IPS DF 19.7 (cell line): ENCODE measurements at places on chromosomes 6 and 20.
A peak's percentile ranks its signal among the peaks of the same experiment; 100 is the strongest.

- no peak for DNase-seq
Measured at GRCh38 chr6:30311671-30312070, 15.1 kb upstream of the TRIM39 start.

GRCh38 chr20:22863826-22864225, 171.3 kb upstream of the SSTR4 start:
- no peak for DNase-seq

DNA sequence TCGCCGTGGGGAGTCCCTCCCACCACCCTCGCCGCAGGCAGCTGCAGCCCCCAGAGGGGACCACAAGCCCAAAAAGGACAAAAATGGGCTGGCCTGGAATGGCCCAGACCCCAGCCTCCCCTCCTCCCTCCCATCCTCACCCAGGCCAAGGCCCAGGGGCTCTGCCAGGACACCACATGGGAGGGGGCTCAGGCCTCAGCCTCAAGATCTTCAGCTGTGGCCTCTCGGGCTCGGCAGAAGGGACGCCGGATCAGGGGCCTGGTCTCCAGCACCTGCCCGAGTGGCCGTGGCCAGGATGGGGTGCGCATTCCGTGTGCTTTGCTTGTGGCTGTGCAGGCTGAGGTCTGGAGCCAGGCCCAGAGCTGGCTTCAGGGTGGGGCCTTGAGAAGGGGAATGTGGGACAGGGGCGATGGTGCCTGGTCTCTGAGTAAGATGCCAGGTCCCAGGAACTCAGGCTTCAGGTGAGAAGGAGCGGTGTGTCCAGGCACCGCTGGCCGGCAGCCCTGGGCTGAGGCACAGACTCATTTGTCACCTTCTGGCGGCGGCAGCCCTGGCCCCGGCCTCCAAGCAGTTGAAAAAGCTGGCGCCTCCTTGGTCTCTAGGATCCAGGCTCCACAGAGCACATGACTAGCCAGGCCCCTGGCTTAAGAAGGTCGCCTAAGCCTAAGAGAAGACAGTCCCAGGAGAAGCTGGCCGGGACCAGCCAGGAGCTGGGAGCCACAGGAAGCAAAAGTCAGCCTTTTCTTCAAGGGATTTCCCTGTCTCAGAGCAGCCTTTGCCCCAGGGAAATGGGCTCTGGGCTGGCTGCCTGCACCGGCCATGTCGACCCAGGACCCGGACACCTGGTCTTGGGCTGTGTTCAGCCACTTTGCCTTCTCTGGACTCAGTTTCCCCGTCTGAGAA, 35.2 kb upstream of the MRGBP start:
- no peak for DNase-seq

DNA sequence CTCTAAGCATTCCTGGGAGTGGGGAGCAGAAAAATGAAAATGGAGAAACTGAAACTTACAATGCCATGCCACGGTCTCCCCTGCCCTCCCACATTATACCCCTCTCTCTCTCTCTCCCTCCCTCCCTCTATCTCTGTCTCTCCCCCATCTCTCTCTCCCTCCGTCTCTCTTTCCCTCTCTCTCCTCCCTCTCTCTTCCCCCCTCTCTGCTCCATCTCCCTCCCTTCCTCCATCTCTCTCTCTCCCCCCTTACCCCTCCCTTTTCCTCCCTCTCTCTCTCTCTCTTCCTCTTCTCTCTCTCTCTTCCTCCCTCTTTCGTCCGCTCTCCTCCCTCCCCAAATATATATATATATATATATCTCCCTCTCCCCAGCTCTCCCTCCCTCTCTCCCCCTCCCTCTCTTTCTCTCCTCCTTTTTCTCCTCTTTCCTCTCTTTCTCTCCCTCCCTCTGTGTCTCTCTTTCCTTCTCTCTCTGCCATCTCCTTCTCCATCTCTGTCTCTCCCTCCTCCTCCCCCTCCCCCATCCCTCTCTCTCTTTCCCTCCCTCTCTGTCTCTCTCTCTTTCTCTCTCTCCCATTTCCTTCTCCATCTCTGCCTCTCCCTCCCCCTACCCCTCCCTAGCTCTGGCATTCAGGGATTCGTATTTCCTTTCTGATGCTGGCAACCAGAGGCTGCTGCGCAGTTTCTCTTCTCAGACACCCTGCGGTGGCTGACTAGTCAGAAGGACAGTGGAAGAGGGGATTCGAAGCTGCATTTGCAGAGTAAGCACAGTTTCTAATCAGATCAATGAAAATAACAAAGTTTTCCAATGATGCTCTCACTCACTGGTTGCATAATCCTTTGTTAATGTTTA, 13.9 kb upstream of the VAPB start:
- peak; percentile 77 for DNase-seq

DNA sequence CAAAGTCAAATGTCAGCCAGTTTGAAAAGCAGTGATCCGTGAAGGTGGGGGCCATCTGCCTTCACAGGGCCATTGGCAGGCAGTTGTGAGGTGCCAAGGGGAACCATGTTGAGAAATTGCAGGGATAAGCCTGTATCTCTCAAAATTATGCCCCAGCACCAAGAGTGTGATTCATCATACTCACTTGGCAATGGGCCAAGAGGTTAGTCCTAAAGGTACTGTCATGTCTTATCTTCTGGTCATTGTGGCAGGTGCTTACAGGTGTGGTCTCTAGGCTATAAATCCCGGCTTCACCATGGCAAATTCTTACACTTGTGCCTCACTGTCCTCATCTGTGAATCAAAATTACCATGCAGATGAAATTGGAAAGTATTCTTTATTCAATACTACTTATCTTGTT, 150.7 kb upstream of the LAMP5 start:
- no peak for DNase-seq

- DNase-seq, result no peak
Measured at GRCh38 chr6:149754548-149754947, 5.0 kb downstream of the PCMT1 start.

GRCh38 chr6:44223319-44224028, at the start of gene SLC29A1:
Gene SLC29A1, plus strand, starts transcription at chr6:44223595. Its CDS starts 3,719 bp downstream, at chr6:44227314.
- DNase-seq, result no peak

DNA sequence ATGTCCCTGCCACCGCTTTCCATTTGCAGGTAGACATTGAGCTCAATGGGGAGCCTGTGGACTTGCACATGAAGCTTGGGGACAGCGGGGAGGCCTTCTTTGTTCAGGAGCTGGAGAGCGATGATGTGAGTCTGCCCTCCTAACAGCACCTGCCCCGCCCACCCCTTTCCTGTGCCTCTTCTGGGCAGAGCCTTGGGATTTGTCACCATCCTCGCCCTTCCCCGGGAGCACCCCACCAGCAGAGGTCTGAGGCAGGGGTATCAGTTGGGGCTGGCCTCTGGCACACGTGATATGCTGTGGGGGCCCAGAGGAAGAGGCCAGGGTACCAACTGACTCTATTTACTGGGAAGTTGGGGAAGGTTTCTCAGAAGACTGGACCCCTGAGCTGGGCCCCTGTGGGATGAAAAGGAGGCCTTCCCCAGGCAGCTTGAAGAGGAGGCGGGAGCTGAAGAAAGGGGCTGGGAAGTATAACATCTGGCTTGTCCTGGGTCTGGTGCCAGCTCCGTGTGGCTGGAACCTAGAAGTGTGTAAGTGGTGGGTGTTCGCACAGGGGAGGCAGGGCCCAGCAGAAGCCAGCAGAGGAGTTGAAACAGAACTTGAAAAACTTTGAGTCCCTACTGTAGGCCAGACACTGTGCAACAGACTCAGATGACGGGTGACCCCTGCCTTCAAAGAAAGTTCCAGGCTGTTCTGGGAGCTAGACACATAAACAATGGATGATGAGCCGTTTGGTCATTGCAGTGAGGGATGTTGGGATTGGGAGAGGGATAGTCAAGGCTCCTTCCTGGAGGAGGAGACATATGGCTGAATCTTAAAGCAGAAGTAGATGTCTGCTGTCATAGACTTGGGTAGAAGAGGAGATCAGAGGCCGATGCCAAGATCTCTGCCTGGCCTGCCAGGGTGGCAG, 7.2 kb downstream of the LPIN3 start:
- no peak for DNase-seq

GRCh38 chr6:137020776-137021175, 24.0 kb downstream of the IL20RA start:
- DNase-seq, result no peak

- DNase-seq, result no peak
Measured at GRCh38 chr20:48381353-48382120, 446.3 kb downstream of the PREX1 start.

DNA sequence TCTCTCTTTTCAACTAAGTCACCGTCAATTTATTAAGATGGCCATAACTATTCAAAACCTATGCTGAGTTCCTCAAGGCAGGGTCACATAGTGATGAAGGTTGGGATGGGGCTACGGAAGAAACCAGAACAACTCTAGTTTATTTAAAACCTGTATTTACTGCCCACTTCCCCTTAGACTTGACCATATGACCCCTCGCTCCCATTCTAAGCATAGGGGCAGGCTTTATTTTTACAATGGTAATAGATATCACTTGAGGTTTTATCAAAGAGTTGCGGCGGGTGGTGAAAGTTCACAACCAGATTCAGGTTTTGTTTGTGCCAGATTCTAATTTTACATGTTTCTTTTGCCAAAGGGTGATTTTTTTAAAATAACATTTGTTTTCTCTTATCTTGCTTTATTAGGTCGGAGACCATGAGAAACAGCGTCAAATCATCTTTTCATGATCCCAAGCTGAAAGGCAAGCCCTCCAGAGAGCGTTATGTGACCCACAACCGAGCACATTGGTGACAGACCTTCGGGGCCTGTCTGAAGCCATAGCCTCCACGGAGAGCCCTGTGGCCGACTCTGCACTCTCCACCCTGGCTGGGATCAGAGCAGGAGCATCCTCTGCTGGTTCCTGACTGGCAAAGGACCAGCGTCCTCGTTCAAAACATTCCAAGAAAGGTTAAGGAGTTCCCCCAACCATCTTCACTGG, 5.5 kb downstream of the EDN1 start:
- no peak for DNase-seq

DNA sequence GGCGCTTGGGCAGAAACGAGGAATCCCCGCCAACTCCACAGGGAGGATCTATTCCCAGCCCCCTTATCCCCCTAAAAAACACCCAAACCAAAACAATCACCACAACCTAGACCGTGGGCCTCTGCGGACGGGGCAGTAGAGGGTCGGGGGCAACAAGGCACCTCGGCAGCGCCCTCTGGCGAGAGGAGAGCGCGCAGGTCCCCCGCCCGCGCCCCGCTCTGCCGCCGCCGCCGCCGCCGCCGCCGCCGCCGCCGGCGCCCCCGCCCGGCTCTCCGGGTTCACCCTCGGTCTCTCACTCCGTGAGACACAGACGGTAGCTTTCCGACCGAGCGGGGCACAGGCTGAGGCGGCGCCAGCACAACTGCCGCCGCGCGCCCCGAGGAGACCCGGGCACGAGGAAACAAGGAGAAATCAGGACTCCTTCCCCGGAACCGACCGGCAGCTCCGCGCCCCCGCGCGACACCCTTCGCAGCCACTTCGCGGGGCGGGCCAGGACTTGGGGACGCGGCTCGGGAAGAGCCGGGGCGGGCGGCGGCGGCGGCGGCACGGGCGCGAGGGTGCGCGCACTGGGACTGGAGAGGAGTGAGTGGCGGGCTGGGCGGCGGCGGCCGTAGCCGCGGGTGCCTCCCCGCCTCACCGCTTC, at the start of gene SLC35F1:
Gene SLC35F1, plus strand, starts transcription at position 307 of the 643 bp plus-strand sequence.
- DNase-seq, result peak; percentile 67

DNA sequence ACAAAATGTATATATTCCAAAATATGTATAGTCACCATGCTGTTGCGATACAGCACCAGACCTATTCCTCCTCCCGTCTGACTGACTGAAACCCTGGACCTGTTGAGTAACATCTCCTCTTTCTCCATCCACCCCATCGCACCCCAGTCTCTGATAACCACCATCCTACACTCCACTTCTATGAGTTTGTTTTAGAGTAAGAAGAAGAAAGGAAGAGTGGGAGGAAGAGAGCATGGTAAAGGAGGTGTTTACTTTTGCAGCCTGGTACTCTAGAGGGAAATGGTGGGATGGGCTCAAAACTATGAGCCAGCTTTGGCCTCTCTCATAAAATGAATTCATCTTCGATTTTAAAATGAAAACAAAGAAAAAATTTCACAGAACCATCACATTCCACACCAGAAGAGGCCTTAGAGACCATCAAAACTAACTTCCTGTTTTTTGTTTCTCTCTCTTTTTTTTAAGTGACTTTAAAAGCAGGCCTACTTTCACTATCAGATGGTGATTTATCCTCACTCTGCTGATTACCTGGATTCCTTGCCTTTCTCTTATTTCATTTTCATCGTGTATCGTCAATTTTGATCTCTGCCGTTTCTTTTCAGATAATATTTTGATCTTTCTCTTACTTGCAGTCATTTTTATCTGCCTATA, 16.8 kb upstream of the FUCA2 start:
- no peak for DNase-seq

DNA sequence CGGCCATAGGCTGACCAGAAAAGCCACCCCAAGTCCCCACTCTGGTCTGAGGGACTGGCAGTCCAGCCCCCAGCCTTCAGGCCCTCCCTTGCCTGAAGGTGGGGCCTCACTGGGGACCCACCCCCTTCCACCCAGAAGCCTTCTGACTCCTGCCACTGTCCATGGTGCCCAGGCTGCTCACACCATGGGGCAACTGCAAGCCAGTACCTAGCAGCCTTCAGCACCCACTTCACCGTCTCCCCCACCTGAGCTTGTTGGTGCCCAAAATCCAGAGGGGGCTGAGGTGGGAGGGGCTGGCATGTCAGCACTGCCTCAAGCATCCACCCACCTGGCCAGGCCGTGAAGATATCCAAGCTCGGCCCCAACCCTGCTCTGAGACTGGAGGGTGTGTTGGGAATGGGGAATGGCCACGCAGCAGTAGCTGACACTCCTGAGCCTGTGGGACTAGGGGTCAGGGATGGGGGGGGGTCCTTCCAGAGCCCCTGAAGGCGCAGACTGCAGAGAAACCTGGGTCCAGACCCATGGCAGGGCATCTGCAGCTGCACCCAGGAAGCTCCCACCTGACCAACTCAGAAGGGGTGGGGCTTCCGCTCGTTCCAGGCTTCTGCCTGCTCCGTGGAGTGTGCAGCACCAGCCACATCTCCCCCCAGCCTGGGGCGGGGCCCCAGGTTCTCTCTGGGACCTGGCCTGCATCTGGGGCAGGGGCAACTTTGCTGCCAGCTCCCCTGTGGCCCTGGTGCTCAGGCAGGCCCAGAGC, 942.1 kb upstream of the EPHA7 start:
- DNase-seq, result no peak

GRCh38 chr20:15756754-15757115, 816.5 kb downstream of the KIF16B start:
- DNase-seq, result no peak

- no peak for DNase-seq
Measured at GRCh38 chr20:10780901-10781300, 107.1 kb upstream of the JAG1 start.

DNA sequence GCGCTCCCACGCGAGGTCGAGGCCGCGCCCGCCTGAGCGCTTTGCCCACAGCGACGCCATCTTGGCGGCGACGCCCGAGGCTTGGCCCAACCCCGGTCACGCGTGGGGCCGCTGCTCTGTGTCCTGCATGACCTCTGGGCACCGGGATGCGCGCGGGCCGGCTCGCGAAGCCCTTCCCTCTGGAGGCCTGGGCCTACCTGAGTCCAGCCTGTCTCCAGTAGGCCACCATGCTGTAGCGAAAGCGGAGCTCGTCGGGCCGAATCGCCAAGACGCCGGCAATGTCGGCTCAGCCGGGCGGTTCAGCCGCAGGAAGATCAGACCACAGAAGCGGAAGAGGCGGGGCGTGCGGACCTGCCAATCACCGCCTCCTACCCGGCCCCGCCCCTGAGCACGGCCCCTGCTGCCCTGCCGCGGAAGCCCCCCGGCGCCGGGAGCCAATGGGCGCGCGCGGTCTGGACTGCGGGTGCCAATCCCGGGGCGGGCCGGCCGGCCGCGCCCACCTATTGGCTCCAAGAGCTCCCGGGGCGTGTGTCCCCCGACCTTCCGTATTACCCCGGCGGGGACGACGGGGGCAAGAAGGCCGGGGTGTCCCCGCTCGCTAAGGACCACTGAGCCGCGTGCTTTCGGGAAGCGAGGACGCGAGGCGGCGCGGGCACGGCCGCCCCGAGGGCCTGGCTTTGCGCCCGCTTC, at the start of gene ATP5F1E:
Gene ATP5F1E, minus strand, starts transcription at position 313 of the 690 bp plus-strand sequence. Its CDS starts 84 bp downstream, at position 229.
- no peak for DNase-seq

GRCh38 chr6:153328194-153328593, 197.1 kb upstream of the RGS17 start:
- no peak for DNase-seq
